Astrocyte (in vitro differentiated cells and primary cell): ENCODE measurements at places on chromosomes 6 and 20. TPM values are rescaled to one million over a fixed set of nuclear protein-coding genes. Genes with fewer than 3 reads are reported as not detected.

DNA sequence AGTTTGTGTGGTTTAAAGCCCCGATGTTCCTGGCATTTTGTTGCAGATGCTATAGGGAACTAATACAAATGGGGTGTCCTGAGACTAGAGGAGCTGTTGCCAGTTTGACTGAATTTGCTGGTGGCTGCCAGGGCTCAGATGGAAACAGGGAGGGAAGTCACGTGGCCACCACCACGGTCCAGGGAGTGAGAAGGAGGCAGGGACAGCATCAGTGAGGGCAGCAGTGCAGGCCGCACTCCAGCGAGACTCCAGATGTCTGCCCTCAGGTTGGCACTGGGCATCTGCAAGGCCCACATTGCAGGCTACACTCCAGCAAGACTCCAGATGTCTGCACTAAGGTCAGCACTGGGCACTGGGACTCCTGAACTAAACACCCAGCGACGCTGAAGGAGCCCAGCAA lies 86.2 kb downstream of the RAMACL start:
- no peak for DNase-seq

DNA sequence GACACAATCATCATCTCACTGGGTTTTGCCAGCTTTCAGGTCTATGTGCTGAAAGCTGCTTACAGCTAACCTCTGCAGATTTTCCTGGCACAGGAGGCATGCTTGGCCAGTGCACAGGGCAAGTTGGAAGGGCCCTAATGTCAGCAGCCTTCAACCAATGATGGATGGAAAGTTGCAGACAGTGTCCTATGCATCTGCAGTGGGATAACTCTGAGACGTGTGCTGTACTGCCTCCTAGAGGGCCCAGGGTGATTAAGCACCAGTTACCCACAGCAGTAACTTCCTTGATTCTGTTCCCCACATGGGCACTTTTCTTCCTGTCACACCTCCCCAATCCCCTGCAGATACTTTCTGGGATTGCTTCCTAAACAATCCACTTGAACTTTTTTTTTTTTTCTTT lies 38.6 kb downstream of the OVOL2 start:
- DNase-seq, result no peak

Gene HLA-DPA1
- 0.50 and 1.7 TPM in 2 replicates for total RNA-seq

DNA sequence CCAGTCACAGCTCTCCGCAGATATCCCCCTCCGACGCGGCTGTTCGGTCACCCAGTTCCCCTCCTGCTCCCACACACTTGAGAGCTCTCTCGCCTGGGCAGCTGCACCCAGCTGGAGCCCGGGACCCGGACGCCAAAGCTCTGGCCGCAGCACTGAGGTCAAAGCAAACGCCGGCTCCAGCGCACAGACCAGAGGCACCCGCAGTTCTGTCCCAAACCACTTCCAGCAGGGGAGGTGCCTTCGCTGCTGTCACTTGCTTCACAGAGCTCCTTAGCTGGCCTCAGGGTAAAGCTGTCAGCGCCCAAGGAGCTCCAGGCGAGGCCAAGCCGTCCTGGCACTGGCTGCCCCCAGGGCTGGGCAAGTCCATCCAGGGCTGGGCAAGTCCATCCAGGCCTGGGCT lies 27.9 kb downstream of the SLC2A4RG start:
- DNase-seq, result no peak

GRCh38 chr6:152298848-152299735 lies 338.1 kb downstream of the SYNE1 start:
- DNase-seq, result no peak

GRCh38 chr6:67433124-67433523 lies 1202.0 kb upstream of the ADGRB3 start:
- no peak for DNase-seq

- DNase-seq, result no peak
These were observed 132.1 kb upstream of the PTCHD4 start for GRCh38 chr6:48243071-48243470.

- DNase-seq, result no peak
These were observed 41.8 kb downstream of the RBM38 start for GRCh38 chr20:57432862-57433491.

Gene ZNF334
- total RNA-seq, result 8.5 and 9.3 TPM in 2 replicates

DNA sequence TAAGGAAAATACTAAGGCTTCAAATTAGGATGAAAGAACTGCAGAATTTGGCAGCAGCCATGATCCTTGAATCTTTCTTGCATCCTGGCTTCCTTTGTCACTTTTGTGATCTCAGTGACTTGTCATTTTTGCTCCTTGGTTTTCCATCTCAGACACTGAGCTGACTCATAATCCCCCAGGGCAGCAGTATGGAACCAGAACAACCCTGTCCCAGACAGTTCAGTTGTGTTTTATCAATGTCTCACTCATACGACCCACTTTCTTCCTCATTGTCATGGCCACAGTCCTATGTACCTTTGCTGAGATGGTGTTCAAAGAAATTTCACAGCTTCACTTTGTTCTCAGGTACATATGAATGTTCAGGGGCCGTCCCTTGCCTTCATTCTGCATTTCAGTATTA lies 488.5 kb upstream of the BTBD3 start:
- no peak for DNase-seq
